ENCODE measurements at places on chromosomes 12 and 14.

DNA sequence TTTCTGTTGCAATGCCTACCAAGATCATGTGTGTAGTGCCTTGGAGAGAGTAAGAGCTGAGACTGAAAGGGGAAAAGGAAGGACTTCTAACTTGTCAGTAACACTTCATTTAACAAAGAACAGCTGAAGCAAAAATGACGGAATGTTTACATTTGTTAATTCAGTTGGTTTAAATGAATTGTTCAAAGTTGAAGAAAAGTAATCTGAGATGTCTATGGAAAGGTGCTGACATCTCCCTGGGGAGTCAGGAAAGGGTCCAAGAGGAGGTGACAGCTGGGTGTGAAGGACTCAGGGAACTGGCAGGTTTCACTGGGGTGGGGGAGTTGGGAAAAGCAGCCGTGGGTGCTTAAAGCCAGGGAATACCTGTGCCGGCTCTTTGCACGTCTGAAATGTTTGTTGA, 7.9 kb downstream of the TMEM63C start:
- no peak for DNase-seq

DNA sequence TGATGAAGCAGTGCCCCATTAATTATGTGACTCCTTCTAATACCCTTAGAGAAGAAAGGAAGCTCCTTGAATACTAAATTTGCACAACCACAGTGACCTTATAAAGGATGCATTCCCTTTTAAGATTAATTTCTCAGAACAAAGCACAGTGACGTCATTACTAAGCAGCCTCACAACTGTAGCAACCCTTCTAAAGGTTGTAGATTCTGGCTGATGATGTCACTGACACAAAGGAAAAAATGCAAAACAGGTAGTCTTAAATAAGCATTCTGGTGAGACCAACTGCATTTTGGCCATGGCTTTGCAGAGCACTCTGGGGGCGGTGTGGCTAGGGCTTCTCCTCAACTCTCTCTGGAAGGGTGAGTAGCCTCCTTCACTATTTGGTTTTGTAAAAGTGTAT, 38.4 kb upstream of the OR4E1 start:
- DNase-seq: no peak

- DNase-seq: peak; percentile 63
These were observed 1.6 kb downstream of the CTDSP2 start for GRCh38 chr12:57844709-57845477.

- DNase-seq: no peak
These were observed 197.9 kb downstream of the TMTC3 start for GRCh38 chr12:88339966-88340365.

DNA sequence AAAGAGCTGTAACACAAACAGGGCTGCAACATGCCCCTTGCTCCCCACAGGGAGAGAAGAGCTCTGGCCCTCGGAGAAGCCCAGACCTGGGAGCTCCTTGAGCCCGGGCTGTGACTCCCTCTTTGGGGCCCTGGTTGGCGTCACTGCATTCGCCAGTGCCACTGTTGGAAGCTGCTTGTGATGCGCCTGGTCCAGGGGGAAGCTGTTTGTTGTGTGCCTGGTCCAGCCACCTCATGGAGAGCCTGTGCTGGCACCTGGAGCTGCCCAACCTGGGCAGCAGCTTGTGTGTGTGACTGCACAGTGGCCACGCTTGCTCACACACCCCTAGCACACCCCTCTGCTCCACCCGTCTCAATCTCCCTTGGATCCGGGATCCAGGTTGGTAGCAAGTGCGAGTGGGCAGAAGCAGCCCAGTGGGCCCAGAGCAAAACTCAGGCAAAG, 49.5 kb downstream of the A2M start:
- DNase-seq: no peak

DNA sequence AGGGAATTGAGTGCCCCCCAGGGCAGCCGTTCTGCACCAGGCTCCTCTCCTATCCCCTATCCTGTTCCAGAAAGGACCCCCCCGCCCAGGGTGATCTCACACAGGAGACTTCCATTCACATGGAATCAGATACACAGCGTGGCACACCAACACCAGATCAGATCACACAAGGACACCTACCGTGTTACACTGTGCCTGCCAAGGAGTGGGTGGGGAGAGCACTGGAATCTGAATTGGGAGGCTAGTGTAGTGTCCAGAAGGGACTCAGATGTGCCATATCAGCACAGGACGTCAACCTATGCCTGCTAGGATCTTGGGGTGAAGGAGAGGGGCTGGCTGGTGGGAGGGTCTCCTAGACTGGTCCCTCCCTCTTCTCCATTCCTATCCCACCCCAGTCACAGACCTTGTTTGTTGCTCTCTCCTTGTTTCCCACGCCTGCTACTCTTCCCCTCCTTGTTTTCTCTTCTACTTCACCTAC, 2.3 kb downstream of the PTMS start:
- no peak for DNase-seq

GRCh38 chr12:110175201-110175600, 51.0 kb downstream of the IFT81 start:
- DNase-seq: no peak
